Neural crest cell (in vitro differentiated cells): ENCODE measurements at places on chromosomes 4 and X.

GRCh38 chr4:31917334-31917733 is 1197.2 kb downstream of the PCDH7 start:
- DNase-seq = no peak

DNA sequence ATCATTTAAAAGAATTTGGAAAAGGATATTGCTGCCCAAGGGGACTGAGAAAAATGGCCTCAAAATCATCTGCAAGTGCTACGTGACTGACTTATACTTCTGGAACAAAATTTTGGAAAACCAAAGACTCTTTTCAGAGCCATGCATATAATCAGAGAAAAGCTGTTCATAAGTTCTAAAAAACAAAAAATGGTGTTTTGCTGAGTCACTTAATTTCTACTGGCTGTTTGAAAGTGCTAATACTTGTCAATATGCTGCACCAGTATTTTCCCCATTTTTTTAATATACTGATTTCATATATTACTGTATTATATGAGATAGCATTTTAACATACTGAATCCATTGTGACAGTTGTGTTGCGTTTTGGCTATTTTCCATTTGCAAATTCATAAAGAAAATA is 61.5 kb upstream of the ZMAT1 start:
- no peak for DNase-seq

GRCh38 chr4:75255261-75255660 is 258.9 kb downstream of the RCHY1 start:
- no peak for DNase-seq

GRCh38 chr4:24686866-24687692 is 102.7 kb upstream of the DHX15 start:
- DNase-seq = peak; percentile 37

DNA sequence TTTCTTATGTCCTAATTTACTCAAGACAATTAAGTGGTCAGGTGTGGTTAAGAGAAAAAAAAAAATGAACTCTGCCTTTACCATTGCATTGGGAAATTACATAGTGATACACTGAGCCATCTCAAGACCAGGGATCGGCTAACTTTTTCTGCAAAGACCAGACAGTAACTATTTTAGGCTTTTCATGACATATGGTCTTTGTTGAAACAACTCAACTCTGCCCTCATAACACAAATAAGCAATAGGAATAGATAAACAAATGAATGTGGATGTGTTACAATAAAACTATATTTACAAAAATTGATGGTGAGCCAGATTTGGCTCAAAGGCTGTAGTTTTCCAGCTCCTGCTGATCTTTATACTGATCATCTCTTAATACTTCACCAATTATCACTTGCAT is 632.6 kb upstream of the INTU start:
- no peak for DNase-seq

DNA sequence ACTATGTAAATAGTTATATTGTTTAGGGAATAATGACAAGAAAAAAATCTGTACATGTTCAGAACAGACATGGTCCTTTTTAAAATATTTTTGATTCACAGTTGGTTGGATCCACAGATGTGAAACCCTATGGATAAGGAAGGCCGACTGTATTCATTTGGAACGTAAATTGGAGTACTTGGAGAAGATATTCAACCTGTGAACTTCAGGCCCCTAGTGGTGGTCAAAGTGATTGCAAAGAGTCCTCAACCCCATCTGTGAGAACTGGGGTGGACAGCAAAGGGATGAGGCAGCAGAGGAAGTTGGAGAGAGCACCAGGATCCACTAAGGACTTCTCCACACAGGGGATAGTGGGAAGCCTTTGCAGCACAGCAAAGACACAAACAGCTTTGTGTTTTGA is 6.2 kb upstream of the CXCL13 start:
- DNase-seq = peak; percentile 4

GRCh38 chr4:9608300-9608699 is 164.1 kb downstream of the DEFB131A start:
- no peak for DNase-seq

DNA sequence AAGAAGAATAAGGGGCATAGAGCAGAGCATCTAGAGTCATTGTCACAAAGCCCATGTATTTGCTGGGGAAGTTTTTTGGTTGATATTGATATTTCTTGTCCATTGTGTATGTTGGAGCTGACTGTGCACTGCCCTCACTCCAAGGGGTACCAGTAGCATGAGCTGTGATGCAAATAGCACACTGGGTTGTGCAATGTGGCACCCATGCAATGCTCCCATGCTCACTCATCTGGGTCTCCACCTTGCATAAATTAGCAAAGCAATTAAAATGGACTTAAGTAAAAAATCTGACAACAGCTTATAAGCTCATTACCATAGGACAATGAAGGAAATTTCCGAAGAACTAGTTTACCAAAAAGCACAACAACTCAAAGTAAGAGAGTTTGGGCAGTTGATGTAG is 87.9 kb downstream of the NHS start:
- DNase-seq = no peak

DNA sequence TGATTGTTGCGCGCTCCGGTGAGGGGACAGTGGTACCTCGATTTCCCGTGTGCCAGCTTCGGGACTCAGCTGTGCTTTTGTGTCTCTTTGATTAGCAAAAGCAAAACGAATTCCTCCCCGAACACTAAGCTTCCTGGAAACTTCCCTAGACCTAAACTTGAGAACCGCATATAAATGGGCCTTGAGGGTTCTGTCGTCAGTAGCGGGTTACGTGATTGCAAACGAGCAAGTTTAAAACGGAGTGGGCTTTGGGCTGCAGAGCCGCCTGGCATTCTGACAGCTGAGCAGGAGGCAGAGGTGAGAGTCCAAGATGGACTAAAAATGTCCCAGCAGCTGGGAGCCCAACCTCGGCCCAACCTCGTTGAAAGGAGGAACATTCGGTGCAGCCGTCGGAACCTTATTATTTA is 1.2 kb upstream of the TAPT1 start:
- DNase-seq = no peak

DNA sequence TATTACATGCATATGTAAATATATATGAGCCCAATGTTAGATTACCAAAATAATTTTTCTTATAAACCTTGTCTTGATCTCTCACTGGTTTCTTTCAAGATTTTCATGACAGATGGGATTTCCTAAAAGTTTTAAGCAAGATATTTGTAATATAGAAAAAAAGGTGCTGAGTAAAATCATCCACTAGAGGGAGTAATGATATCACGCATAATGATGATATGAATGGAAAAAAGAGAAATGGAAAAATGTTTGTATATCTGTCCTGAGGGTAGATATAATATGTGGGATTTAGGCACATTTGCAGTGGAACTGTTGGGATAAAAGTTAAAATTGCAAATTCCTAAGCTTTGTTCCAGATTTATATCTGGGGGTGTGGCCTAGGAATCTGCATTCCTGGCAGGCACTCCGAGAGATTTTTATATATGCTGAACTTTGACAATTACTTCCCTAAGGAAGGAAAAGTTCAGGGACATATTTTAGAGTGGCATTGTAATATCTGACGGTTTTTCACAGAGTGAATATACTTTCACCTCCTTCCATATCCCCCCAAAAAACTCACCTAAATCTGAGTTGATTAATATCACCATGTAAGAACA is 60.5 kb downstream of the TMA16 start:
- DNase-seq = no peak

DNA sequence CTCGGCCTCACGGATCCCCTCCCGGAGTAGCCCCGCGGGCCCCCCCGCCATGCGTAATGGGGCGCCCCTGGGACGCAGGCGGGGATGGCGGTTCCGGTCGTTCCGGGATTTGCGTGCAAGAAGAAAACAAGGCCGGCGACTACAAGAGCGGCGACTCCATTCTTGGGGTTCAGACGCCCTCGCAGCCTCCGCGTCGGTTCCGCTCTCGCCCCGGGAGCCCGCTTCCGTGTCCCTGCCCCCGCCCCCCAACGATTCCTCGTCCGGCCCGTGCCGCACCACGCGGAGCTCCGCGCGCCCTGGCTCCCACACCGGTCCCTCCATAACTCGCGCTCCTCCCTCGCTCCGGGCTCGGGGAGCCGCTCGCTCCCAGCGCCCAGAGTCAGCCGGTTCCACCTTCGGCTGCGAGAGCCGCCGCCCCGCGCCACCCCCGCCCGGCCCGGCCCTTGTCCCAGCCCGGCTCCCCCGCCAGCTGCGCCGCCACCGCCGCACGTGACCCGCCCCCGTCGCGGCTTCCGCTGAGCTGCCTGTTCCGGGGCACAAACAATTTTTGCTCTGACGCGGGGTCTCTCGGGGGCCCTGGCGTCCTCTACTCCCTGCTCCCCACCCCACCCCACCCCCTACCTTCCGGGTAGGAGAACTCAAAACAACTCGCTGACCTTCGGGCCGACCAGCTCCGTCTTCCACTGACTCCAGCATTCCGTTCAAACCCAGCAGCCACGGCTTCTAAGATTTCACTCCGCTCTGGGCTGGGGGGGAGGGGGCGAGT is 78.8 kb upstream of the BCOR start:
- DNase-seq = no peak

DNA sequence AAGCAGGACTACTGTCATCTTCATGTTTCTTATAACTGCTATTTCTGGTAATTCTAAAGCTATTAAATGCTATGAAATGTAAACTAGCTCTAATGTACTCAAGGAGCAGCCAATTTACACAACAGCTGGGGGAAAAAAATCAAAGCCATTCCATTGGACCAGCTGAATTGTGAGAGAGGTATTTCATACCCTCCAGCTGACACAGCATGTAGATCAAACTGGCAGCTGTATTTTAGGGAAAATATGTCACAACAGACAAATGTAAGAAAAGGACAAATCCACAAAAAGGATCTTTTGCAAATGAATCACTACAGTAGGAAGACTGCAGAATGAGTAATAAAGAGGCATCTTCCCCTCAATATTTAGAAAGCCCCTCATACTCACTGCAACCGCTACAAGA is 65.2 kb upstream of the FAM47B start:
- DNase-seq = no peak

DNA sequence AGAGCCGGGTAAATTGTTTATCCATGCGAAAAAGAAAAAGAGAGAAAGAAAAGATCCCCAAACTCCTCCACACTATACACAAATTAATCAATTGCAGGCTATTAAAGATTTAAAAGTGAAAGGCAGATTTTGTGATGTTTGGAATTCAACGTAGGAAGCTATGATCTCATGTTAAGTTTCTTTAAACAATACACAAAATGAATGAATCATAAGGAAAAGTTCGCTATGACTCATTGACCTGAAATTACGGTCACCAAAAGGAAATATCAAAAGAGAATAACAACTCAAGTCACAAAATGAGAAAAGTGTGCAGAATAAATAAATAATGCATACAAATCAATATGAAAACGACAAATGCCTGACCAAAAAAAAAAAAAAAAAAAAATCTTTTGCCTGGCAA is 28.6 kb downstream of the CLNK start:
- DNase-seq = no peak
